ENCODE measurements at places on chromosomes 5 and 9. TPM values are rescaled to one million over a fixed set of nuclear protein-coding genes. Genes with fewer than 3 reads are reported as not detected.

The PTGES2 gene
- 43.5 TPM for polyA plus RNA-seq

The LCN9 gene
- polyA plus RNA-seq, result not detected

The ERCC8 gene
- polyA plus RNA-seq, result 22.7 TPM

The GABRA6 gene
- not detected for polyA plus RNA-seq

DNA sequence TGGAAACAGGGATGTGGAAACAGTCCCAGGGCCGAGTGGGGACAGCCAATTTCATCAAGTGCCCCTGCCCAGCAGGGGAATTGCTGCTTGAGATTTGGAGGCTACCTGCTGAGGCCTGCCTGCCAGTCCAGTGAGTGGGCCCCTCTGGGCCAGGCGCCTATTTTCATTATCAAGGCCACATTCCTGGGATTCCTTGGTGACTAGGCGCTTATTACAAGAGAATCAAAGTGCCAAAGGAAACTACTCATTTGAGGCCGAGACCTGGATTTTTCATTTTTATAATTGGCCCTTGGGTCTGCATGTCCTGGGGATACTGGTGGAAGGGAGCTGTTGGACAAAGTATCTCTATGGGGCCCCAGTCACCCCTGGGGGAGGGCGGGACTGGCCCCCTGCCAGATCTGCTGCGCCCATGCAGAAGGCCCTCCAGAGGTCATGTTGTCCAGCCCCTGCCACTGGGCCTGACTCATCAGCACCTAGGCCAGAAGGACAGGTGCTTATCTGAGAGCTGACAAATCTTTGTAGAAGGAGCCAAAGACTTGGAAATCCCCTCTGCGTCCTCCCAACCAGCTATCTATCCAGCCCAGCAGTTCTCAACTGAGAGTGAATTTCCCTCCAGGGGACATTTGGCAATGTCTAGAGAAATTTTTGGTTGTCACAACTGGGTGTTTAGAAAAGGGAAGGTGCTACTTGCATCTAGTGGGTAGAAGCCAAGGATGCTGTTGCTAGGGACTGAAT, 45.6 kb downstream of the FOXI1 start:
- DNase-seq, result no peak

DNA sequence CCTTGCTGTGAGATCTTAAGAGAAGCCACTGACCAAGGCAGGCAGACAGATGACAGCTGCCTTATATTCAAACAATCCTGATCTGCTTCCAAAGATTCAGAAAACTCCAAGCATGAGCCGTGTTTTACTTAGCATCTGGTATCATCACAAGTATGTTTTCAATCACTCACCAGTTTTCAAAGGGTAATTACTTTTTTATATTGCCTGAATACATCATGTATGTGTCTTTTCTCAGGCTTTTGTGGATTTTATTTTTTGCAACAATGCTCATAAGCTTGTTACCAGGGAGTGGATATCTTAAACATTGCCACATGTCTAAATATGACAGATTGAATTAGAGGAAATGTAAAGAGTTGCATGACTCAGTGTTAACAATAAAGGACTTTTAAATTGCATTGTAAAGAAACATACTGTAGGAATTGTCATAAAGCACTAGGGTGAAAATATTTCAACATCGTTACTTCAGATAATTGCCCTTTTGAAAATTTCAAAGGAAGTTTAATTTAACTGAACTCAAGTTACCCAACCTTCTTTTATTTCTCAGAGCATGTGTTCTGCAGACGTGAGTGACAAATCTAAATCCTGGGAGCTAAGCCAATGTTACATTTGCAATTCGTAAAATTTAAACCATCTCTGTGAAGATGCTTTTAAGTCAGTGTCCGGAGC, 326.1 kb downstream of the PLK2 start:
- peak; percentile 34 for DNase-seq

DNA sequence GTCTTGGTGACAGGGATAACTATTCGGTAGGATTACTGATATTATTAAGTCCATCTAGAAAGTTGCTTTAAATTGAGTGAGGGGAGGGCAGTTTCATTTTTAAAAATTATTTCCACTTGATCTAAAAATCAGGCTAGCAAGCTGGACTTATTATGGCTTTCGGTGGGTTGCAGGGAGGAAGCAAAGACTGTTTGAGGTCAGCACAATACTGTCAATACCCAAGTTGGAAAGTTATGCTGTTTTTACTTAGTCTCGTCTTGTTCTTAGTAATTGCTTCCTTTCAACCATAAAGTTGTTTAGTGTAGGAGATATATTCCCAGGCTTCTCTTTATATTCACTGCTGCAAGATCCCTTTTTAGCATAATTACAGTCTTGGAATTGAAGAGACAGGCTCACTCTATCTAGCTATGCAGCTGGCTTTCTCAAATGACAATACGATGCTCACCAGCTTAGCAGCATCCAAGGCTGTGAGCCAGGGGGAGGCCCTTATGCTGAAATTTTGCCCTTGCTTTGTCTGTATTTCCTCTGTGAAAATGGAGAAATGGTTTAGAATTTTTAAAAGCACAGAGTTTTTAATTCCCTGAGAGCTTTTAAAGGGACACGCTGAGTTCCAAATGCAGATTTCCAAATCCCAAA, 68.2 kb upstream of the APC start:
- no peak for DNase-seq

- no peak for DNase-seq
These were observed 187.9 kb downstream of the EBF1 start for GRCh38 chr5:158911693-158912363.

DNA sequence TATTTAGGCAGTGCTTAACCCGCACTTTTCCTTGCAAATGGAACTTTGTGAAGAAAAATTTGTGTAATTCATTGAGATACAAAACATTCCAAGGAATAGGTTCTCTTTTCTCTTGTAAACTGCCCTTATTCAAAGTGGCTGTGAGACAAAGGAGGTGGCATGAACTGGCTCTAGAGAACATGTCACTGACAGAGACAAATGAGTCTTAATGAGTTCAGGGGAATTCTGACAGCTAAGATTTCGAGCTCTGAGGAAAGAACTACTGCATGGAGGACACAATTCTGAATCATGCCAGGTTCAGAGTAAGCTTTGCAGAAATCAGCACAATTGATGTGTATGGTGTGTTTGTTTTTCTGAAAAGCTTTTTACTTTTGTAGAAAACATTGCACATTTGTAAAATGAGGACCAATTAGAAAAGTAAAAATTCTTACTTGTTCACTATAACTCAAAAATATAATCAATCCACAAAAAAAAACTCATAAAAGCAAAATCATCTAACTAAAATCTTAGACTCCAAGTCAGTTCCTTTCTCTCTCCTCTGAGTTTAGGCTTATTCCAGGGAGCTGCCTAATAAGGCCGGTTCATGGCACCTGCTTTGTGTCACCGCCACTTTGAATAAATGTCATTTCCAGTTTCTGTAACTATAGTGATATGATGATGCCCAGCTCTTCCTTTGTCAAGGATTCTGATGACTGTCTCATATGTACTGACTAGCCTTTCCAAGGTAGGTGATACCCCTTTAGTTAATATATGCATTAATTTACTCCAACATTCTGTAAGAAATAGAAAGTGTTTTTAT, 163.2 kb downstream of the HCN1 start:
- no peak for DNase-seq

GRCh38 chr9:93087971-93088655, 7.9 kb upstream of the CARD19 start:
- DNase-seq, result no peak

DNA sequence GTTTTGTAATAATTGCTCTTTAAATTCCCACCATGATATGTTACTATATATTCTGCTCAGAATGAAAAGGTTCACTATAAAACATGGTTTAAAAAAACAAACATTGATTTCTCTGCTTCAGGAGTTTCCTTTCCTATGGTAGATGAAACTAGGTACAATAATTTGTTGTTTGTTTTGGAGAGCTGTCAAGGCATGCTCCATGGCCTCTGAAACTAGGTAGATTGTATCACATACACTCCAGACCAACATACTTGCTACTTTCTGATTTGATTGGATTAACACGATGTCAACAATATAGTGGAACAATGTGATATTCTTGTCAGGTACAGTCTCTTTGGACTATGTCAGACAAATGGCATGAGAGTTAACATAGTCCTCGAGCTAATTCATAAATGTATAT, 452.7 kb upstream of the CDH9 start:
- DNase-seq, result no peak

GRCh38 chr5:134438721-134439123, 27.0 kb upstream of the CDKN2AIPNL start:
- DNase-seq, result no peak

Measured in right renal cortex interstitium (tissue), 3 donors.